NCI-H1417 treated with DMSO at 0.1 percent for 48 hours (cell line): ENCODE measurements at places on chromosomes 11 and 22.

GRCh38 chr22:44685384-44686056 is 16.5 kb upstream of the PRR5 start:
- DNase-seq = no peak

DNA sequence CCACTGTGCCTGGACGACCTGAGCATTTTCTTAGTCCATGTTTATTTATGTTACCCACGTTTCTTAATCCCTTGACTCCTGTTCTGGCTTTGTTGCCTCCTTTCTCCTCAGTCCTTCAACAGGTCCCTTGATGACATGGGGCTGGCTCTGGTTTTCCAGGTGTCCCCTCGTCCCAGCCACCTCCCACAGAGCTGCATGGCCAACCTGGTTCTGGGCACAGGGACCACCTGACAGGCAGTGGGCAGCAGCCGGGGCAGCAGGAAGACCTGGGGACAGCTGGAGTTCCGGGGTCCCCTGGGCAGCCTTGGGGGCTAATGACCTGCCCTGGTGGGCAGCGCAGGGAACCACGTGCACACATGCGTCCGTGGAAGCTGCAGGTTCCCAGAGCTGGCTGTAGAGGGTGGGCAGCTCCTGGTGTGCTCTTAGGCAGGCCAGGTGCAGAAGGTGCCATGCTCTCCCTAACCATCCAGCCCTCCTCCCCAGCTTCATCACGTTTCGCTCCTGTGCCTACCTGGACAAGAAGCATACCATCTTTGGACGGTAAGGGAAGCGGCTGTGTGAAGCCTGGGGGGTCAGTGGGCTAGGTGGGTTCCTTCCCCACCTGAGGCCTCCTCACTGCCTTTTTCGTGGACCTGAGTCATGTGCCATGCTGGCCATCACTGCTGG is 27.7 kb downstream of the PPIL2 start:
- DNase-seq = no peak

- no peak for DNase-seq
These were observed 238.1 kb downstream of the CADM1 start for GRCh38 chr11:115266066-115266639.

DNA sequence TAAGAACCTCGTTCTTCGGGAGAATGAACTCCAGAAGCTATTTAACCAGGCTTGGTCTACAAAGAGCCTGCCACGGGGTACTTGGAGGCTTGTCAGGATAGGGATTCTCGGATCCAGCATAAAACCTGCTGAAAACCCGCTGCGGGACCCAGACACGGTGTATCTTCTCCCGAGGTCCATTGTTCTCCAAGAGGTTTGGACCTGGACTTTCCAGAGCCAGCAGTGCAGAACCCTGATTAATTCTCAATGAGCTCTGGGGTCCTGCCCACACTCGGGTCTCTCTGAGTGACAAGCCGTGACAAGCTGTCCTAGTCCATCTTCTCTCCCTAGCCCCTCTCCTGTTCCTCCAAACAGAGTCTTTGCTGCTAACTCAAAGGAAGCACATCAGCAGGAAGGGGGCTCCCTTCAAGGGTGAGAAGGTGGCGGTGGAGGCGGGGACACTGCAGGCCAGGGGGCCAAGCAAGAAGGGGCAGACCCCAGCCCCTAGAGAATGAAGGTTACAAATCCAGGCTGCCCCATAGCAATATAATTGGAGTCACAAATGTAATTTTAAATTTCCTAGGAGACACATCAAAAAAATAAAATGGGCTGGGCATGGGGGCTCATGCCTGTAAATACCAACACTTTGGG is 12.2 kb downstream of the SHANK2 start:
- DNase-seq = no peak

- no peak for DNase-seq
These were observed 1.7 kb upstream of the SLC29A2 start for GRCh38 chr11:66373265-66373664.

DNA sequence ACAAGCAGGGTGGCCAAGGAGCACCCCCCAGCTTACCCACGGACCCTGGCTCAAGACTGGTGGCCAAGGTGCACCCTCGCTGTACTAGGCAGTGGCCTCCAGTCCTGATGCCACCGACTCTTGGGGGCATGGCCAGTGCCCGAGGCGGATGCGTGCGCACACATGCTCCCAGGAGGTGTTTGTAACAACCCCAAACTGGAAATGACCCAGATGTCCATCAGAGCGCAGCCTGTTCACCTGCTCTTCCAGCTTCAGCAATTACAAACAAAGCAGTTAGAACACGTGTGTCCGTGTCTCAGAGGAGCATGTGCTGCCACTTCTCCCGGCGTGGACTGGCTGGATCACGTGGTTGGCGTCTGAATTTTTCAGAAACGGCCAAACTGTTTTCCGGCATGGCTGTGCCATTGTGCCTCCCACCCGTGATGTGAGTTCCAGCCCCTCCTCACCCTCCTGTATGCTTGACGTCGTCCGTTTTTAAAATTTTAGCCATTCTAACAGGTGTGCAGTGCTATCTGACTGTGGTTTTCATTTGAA is 7.1 kb upstream of the MUC6 start:
- no peak for DNase-seq

DNA sequence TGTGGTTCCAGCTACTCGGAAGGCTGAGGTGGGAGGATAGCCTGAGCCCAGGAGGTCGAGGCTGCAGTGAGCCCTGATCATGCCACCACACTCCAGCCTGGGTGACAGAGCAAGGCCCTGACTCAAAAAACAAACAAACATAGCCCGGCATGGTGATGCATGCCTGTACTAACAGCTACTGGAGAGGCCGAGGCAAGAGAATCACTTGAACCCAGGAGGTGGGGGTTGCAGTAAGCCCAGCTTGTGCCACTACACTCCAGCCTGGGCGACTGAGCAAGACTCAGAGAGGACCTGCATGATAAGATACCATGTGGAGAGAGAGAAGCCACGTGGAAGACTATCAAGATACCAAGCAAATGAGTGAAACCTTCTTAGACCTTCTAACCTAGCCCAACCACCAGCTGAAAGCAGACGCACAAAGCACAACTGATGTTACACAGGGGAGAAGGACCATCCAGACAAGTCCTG is 36.1 kb downstream of the AMBRA1 start:
- DNase-seq = no peak

GRCh38 chr11:43708776-43709175 is 28.2 kb downstream of the HSD17B12 start:
- DNase-seq = no peak

- DNase-seq = no peak
These were observed 88.9 kb downstream of the RASSF10 start for GRCh38 chr11:13098063-13098462.

DNA sequence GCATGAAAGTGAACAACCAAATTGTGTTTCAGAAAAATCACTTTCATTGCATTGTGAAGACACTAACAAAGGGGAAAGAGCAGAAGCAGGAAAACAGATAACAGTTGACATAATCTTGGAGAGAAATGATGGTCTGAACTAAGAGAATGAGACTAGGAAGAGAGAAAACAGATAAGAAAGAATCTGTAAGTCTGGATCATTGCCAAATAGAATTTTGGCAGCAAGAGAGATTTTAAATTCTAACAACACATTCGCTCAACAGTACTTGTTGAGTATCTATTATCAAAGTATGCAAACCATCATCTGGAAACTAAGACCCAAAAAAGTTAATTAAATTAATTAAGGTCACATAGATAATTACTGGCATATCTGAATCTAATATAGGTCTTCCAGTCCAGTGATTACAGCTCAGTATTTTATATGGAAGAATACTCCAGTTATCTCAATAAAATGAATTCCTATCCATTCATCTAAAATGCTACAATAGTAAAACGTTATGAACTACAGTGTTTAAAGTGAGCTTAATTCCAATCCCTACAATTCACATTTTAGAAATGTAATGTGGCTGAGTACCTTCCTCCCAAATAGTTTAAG is 166.7 kb upstream of the FAT3 start:
- no peak for DNase-seq

- no peak for DNase-seq
These were observed 44.4 kb upstream of the DAGLA start for GRCh38 chr11:61635787-61636186.

DNA sequence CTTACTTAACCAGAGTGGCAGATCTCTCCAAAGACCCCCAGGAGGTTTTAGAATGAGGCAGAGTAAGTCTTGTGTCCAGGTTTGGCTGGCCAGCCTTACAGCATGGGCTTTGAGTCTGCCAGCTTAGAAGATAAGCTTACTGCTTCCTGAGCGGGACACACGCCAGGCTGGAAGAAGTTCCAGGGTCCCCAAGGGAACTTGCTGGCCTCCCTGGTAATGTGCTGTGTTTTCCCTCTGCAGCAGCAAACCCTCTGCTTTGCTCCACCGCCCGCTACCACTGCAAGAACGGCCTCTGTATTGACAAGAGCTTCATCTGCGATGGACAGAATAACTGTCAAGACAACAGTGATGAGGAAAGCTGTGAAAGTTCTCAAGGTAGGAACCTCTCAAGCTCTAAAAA is 154.2 kb downstream of the LDLRAD3 start:
- no peak for DNase-seq
